ENCODE measurements at places on chromosomes 11 and 22.
A peak's percentile ranks its signal among the peaks of the same experiment; 100 is the strongest.

DNA sequence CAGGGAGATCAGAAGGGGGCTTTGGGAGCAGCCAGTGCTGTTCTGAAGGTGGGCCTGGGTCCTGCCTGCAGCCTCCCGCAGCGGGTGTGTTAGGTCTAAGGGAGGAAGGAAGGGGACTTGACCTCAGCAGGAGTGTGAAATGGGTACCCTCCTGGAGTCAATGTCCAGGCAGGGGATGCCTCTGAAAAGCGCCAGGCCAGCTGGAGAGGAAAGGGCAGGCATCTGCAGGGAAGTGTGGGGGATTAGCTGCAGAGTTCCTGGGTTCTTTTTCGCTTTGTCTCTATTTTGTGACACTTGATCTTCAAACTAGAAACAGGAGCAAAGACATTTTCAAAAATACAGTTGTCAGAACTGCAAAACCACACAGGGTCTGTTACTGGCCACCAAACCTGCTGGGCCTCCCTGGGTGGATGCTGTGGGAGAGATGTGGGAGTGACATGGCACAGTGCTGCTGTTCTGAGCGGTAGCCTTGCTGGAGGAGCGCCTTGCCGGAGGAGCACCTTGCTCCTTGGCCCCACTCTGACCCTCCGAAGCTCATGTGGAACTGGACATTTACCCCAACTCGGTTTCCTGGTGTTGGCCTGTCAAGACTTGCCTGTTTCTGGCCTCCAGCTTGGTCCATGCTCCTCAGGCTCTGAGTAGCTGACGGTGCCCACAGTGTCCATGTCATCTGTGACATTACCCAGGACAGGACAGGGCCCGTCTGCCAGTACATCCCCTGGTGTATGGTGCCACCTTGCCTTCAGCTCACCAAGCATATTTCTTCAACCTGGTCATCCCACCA lies 25.9 kb downstream of the MED15 start:
- DNase-seq, result no peak

GRCh38 chr22:44151676-44152075 lies 29.0 kb upstream of the PARVG start:
- DNase-seq, result no peak

DNA sequence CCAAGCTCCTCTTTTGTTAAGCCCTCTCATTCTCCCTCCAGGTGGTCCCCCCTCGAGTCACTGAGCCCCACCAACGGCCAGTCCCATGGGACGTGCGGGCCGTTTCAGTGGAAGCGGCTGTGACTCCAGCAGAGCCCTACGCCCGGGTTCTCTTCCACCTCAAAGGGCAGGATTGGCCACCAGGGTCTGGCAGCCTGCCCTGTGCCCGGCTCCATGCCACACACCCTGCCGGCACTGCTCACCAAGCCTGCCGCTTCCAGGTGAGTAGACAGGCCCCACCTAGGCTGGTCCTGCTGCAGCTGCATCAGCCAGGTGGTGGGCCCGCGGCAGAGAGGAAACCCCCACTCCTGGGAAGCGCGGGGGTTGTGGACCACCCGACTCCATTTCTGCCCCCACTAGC lies 3.3 kb downstream of the TMEM132A start:
- no peak for DNase-seq

- no peak for DNase-seq
Observed at GRCh38 chr11:101091781-101092180, 37.8 kb downstream of the PGR start.

DNA sequence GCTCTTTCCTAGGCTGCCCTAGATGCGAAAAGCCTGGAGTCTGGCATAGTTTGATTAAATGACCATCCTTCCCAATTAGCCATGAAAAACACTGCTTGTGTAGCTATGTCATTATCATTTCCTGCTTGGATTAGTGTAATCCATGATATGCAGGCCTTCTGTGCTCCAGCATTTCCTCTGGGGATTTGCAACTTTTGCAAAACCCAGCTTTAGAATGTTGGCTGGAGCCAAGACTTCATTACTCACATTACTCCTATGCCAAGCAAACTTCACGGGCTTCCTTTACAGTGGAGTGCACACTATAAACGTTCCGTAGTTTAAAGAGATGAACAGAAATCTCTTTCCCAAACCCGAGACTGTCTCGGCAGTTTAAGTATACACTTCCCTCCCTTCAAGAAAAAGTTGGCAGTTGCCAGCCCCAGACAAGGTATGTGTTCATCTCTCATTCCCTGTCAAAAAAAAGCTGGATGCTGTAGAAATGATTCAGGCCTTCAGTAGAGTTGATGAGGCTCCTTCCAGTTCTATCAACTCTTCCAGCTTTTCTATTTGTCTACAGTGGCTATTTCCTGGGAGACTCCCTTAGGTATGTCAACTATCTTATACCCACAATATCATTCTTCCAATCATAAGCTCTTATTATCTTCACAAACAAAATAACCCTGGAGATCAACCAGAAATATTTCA lies 180.0 kb downstream of the MAML2 start:
- DNase-seq, result no peak

DNA sequence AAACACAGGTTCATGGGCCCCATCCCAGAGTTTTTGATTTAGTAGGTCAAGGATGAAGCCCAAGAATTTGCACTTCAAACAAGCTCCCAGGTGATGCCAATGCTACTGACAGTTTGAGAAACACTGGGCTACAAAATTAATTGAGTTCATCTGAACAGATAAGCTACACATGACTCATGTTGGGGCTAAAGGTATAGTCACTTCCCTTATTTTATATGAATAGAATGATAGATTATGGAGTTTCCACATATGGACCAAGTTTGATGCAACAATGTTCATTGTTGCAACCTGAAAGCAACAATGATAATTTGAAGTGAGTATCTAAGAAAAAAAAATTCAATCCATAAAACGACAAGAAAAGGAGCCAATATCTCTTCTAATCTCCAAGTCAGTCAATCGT lies 54.9 kb downstream of the SOX6 start:
- no peak for DNase-seq

- no peak for DNase-seq
Observed at GRCh38 chr11:80432057-80432456, 991.2 kb upstream of the TENM4 start.

- no peak for DNase-seq
Observed at GRCh38 chr11:61498767-61499341, 9.7 kb upstream of the LRRC10B start.

DNA sequence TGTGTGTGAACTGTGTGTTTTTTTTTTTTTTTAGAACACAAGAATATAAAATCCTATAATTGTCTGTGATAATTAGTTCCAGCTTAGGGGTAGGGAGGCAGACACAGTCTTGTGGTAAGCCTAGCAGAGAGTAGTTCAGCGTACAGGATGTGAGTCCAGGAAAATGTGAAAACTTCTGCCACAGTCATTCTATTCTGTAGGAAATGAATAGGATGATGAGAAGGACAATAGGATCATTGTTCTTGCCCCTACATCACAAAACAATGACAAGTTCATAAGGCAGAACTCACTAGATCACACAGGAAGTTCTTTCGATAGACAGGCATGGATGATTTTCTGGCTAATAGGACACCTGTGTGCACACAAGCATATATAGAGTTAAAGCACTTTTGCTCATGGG lies 132.2 kb downstream of the NAV2 start:
- DNase-seq, result no peak

- DNase-seq, result peak; percentile 16
Observed at GRCh38 chr22:38313384-38313955, 3.8 kb downstream of the CSNK1E start.

DNA sequence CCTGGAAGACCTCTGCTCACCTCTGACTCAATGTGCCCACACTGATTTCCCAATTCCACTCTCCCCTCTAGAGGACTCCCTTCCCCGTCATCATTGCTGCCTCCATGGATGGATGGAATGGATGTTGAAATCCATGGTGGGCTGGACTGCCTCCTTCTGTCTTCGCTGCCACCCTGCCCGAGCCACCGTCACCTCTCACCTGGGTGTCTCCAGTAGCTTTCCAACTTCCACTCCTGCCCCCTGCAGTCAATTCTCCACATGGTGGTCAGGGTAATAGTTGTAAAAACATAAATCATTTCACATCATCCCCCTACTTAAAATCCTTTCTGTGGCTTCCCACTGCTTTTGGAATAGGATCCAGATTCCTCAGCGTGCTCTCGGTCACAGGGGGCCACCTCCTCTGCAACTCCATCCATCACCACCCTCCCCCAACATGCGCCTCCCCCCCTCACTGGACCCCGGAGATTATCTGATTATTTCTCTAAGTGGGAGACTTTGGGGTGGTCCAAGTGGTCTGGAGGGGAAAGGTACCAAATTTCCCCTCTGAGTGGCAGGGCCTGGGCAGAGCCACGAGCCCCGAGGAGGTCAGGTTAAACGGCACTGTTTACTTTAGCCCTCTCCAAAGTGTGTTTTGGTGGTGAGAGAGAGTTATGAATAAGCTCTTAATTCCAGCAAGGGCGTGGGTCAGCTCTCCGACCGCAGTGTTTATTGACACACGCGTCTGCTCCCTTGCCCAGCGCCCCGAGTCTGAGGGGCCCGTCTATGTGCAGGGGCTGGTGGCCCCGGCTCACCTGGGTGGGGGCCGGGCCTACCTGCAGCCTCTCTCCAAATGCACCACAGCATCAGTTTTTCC lies 313.7 kb downstream of the MN1 start:
- no peak for DNase-seq

DNA sequence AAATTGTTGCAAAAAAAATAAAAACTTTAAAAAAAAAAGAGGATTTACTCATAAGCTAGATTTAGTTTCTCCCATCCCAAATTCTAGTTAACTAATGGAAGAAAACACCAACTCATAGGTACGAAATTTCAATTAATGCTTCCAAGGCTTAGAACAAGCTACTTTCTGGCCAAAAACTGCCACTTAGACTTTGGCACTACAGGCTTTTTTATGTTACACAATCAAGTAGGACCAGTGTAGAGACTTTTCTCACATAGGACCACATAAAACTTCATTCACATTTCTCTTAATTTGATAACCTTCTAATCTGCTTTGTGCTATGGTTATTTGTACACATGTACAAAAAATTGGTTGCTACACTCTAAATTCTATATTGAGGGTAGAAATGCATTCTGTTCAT lies 3.1 kb downstream of the ST13 start:
- no peak for DNase-seq

GRCh38 chr22:19378344-19378674 lies 53.2 kb downstream of the HIRA start:
- no peak for DNase-seq

DNA sequence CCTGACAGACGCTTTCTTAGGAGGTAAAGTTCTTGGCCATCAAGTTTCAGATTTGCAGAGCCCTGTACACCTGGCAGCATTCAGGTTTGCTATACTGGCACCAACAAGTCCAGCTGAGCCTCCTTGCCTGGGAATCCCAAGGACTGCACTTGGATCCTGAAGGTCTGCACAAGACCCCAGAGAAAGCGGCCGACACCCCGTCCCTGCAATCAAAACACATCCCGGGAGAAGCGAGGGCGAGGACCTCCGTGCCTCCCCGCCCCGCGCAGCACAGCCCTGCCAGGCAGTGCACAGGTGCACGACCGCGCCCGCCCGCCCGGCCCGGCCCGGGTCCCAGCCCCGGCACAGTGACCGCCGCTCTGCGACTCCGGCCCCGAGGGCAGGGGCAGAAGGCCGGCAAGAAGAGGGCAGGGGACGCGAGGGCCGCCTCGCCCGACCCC lies 559 bp downstream of the MRTFA start:
- DNase-seq, result no peak

- no peak for DNase-seq
Observed at GRCh38 chr22:26845021-26845743, 187.8 kb downstream of the MIAT start.

DNA sequence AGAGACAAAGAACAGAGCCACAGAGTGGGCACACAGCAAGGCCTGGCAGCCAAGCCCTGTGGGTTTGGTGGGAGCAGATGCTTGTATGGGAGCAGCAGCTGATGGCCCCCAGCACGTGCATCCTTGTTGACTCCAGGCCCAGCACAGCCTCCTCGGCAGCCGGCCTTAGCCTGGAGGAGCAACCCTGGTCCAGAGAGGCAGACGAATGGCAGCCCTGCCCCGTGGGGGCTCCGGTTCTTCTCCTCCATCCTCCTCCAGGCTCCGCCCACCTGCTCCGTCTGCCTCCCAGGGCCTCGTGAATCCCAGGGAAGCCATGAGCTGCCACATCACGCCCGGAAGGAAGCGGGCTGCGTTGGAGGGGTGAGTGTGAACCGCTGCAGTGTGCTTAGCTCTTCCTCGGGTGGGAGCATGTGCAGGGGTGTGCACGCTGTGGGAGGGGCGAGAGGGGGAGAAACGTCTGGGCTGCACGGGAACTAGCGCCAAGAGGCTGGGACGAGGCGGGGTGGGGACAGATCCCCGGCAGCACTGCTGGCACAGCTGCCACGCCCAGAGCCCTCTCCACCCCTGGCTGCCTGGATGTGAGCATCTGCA lies 36.3 kb upstream of the JAM3 start:
- DNase-seq, result no peak

GRCh38 chr11:117022526-117022925 lies 75.7 kb downstream of the SIK3 start:
- DNase-seq, result no peak

DNA sequence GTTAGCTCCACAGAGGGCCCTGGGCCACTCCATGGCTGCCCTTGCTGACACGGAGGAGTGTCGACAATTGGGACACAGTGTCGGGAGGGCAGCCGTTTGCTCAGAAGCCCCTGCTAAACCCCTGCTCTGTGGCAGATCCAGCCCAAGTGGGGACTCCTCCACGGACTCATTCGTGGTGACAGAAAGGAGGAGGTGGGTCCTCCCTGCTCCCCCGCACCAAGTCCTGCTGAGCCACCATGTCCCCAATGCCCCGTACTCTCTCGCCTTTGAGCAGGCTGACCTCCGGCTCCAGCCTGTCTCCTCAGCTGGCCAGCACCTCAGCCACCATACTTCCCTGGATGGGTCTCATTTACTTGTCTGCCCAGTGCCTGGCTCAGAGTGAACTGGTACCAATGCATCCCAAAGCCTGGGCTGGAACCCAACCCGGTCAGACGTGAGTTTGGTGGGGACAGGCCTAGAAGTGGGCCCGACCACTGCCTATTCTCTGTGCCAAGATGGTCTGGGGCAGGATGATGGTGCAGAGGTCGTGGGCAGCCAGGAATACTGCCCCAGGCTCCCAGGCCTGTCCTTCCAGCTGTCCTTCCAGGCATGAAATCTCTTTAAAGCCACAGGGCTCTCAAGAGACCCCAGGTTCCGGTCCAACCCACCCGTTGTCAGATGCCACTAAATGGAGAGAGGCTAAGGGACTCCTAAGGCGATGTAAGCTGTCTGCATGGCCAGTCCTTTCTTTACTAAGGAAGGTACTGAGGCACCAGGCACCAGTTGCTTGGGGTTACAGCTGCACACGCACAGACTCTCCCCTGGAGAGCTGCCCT lies 4.3 kb downstream of the CBX6 start:
- DNase-seq, result no peak

All from naive thymus-derived CD4-positive, alpha-beta T cell (primary cell).